Fibroblast of pulmonary artery (primary cell): ENCODE measurements at places on chromosomes 12 and 14.
A peak's percentile ranks its signal among the peaks of the same experiment; 100 is the strongest.

DNA sequence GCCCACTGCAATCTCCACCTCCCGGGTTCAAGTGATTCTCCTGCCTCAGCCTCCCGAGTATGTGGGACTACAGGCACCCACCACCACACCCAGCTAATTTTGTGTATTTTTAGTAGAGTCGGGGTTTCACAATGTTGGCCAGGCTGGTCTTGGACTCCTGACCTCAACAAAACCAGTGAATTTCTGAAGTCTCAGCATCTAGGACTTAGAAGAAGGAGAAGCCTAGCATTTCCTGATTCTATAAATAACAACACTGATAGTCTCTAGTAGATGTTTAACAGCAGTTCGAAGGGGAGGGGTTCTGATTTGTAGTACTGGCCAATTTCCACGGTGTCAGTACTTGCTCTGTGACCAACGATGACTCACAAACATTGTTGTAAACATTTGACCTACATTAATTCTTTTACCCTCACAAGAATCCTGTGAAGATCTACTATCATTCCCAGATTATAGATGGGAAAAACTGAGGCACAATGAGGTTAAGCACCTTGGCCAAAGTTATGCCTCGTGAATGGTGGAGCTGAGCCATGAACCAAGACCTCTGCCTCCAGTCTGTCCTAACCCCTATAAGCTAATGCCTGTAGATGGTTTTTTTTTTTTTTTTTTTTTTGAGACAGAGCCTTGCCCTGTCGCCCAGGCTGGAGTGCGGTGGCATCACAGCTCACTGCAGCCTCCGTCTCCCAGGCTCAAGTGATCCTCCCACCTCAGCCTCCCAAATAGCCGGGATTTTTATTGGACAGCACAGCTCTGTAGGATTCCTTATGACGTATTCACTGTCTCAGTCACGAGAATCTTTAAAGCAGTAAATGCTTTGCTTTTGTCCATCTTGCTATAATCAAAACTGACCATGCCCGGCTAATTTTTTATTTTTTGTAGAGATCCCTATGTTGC lies 5.2 kb downstream of the P2RX4 start:
- peak; percentile 84 for DNase-seq

GRCh38 chr12:94925729-94926128 lies 77.8 kb downstream of the NDUFA12 start:
- no peak for DNase-seq

DNA sequence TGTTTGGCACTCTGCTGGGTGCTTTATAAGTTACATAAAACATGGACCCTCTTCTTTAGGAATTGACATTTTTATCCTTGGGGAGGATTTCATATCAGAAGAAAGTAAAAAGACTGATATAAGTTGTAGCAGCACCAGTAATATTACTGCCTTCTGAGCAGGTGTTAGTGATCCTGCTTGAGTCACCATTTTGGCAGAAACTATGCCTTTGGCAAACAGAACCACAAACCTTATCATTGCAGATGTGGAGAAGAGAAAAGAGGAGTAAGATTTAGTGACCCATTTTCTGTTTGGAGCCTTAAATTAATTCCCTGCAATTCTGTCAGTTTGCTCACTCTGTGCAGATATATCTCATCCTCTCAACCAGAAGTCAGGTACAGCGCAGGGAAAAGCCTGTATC lies 23.0 kb downstream of the ZNF410 start:
- no peak for DNase-seq

GRCh38 chr14:39621223-39621622 lies 189.0 kb upstream of the FBXO33 start:
- no peak for DNase-seq

- DNase-seq = no peak
These were observed 503.9 kb downstream of the NELL2 start for GRCh38 chr12:44372259-44372658.

GRCh38 chr12:120453977-120454376 lies 7.7 kb downstream of the GATC start:
- peak; percentile 27 for DNase-seq

GRCh38 chr12:6925540-6926279 lies 2.0 kb upstream of the ATN1 start:
- peak; percentile 90 for DNase-seq

- DNase-seq = no peak
These were observed 6.9 kb upstream of the TUBA1A start for GRCh38 chr12:49195736-49196135.

DNA sequence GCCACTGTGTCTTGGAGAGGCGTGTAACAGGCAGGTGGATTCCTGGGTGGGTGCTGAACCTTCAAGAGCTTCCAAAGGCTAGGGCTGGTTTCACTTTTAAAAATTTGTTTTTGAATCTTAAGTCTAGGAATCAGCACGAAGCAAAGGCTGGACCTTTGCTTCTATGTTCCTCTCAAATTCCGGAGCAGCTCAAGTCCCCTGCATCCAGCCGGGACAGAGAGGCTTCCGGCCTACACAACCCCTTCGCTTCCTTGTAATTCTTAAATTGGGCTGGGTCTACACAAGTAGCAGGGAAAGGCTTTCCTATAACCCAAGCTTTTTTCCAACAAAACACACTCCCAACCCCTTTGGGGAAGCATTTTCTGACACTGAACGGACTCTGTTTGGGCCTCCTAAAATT lies 8.3 kb downstream of the HOXC12 start:
- no peak for DNase-seq

- no peak for DNase-seq
These were observed 94.5 kb upstream of the PELI2 start for GRCh38 chr14:56023661-56024081.

GRCh38 chr12:79119796-79120195 lies 255.2 kb downstream of the SYT1 start:
- no peak for DNase-seq

GRCh38 chr14:54890788-54891187 lies 11.8 kb downstream of the GCH1 start:
- no peak for DNase-seq

- no peak for DNase-seq
These were observed 395.9 kb downstream of the FUT8 start for GRCh38 chr14:65808390-65808789.

GRCh38 chr14:68894802-68895703 lies 84.0 kb downstream of the ACTN1 start:
- peak; percentile 57 for DNase-seq

DNA sequence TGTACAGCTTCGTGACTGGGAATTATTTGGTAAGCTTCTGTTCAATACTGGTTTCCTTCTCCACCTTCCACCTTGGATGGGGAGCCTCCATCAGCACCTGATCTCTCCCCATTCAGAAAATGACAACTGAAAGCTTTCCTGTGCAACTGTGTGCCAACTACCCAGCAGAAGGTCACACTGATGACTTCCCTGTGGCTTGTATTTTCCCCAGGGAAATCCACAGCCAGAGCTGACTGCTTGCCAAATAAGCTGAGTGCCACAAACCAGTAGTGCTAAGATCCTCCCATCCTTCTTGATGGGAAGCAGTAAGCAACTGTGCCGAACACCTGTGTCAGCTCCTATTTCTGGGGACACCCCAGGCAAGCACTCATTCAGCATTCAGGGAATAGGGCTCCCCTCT lies 257.2 kb upstream of the SOX5 start:
- no peak for DNase-seq

DNA sequence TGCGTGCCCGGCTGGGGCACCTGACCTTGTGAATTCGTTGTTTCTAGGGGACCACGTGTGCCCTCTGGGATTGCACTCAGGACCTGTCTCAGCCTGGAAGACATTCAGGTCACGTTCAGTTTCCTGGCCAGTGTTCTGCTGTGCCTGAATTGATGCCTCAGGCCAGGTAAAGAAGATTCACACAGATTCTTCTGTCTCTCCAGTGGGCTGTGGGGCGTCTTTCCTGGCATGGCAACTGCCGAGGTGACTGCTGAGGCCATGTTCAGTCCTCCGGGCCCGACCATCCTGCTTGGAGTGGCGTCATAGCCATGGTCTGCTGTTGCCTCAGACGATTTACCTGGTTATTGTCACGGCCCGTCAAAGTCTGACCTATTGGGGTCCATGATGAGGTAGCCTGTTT lies 13.5 kb downstream of the ZNF605 start:
- no peak for DNase-seq

- DNase-seq = no peak
These were observed 147.6 kb downstream of the PHETA1 start for GRCh38 chr12:111221062-111222026.

DNA sequence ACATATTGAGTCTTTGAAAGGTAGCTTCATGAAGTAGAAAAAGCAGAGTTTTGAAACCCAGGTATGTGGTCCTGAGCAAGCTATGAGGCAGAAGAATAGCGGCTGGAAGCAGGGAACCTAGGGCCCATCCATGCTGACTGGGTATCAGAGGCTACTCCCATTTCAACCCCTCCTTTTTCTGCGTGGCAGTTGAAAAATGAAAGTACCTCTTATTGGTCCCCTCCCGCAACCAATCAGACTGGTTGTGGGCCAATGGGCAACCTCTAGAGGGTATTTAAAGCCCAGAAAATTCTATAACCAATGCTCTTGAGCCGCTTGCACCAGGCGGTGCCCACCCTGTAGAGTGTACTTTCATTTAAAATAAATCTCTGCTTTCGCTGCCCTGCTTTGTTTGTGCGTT lies 1.6 kb upstream of the SNRPF start:
- DNase-seq = no peak

GRCh38 chr14:74217672-74218448 lies 21.4 kb upstream of the VSX2 start:
- peak; percentile 66 for DNase-seq

DNA sequence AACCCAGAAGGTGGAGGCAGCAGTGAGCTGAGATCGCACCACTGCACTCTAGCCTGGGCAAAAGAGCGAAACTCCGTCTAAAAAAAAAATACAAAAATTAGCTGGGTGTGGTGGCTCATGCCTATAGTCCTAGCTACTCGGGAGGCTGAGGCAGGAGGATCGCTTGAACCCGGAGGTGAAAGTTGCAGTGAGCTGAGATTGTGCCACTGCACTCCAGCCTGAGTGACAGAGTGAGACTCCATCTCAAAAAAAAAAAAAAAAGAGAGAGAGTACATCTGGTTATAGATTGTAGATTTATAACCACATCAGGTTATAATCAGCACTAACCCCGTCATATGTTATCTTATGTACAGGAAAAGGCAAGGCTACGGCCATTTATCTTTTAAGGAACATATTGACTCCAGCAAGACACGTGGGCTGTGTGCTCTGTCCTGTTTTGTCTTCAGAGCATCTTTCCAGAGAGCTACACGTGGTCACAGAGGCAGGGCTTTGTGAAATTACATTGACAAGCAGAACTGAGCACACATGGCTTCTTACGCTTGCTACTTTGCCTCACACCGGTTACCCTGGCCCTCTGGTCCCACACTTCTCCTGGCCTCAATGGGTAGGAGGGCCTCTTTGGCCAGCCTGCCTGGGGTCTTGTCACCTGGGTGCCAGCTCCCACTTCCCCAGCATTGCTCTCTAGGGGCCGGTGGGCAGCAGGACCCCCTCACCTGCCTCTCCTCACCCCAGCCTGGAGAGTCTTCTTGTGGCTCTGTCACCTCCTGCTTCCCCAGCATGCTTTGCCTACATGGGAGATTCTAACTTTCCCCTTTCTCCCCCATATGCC lies 6.8 kb upstream of the DYNC1H1 start:
- no peak for DNase-seq

DNA sequence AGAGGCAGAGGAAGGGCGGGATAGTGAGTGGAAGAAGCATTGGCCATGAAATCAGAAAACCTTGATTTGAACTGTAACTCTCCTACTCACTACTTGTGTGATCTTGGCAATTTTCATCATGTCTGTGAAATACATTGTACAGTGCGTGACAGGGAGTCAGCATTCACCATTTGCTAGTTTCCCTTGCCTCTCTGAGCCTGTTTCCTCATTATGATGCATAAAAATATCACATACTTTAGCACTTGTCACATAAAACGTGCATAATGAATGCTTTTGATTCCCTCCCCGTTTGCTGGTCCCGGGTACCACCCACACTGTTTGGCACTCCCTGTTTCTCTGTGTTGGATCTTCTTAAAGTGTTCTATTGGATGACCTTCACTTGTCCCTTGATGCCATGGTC lies 101.1 kb upstream of the FRMD6 start:
- no peak for DNase-seq

- no peak for DNase-seq
These were observed 53.5 kb downstream of the CDC42BPB start for GRCh38 chr14:103003850-103004249.

DNA sequence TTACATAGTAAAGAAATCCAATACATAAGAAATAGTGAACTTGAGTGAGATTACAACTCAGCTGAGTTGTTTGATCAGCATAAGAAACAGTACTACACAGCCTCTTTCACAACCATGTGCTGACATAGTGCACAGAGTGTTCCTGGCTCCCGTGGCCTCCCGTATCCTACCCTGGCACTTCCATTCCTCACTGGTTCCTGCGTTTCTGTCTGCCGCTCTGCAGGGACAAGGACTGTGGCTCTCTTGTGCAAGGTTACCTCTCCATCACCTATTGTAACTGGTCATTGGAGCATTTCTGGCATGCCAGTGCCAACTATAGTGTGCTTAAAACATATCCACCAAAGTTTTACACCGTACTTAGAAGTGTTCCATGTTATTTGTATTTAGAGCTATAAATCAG lies 46.3 kb upstream of the PCED1B start:
- peak; percentile 61 for DNase-seq

- DNase-seq = no peak
These were observed 162.5 kb downstream of the SLC38A4 start for GRCh38 chr12:46663318-46663717.

- no peak for DNase-seq
These were observed 593.0 kb downstream of the VRK1 start for GRCh38 chr14:97390096-97390724.

- no peak for DNase-seq
These were observed 4.1 kb upstream of the KLRG1 start for GRCh38 chr12:8985213-8985754.

DNA sequence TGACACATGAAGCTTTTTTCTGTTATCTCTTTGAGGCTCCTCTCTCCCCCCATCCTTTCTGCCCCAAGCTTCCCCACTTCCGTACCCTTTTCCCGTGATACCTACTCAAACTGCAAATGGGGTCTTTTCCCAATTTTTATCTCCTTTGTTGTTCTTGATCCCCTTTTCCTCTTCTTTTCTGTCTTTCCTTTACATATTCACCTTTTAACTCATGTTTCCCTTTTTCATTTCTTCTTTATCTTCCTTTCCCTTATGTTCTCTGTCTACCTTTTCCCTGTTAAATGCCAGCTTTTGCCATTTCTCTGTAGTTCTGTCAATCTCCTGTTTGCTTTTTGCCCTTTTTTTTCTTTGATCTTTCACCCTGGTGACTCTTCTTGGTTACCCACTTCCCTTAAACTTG lies 2.6 kb upstream of the BHLHE41 start:
- DNase-seq = no peak
